ENCODE measurements at places on chromosomes 3 and 15. TPM values are rescaled to one million over a fixed set of nuclear protein-coding genes. Genes with fewer than 3 reads are reported as not detected.

DNA sequence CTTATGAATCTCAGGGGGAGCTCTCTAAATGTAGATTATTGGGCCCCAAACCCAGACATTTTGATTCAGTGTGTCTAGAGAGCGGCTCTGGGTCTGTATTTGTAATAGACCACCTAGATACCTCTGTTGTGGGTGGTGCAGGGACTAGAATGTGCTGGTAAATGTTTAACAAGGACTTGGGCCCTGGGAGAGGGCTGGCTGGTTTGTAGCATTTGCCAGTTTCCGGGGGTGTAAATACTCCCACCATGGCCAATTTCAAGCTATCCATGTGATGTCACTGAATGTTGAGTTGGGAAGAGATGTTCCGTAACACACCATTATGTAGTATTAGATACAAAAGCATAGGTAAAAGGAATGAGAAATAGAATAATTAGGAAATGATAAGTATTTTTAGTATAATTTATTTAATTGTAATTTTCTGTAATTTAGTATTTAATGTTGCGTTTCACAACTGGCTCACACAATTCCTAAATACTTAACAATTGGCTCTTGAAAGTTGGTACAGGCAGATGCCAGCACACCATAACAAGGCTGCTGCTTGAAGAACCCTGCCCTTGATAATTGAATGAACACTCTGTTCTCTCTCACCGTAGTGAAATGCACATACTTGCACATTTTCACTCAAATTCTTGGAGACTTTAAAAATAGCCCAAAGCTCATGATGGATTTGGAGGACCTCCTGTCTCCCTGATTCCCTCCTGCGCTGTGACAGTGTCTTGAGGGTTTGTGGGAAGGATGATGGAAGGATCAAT is 359.2 kb upstream of the PROK2 start:
- DNase-seq: no peak

DNA sequence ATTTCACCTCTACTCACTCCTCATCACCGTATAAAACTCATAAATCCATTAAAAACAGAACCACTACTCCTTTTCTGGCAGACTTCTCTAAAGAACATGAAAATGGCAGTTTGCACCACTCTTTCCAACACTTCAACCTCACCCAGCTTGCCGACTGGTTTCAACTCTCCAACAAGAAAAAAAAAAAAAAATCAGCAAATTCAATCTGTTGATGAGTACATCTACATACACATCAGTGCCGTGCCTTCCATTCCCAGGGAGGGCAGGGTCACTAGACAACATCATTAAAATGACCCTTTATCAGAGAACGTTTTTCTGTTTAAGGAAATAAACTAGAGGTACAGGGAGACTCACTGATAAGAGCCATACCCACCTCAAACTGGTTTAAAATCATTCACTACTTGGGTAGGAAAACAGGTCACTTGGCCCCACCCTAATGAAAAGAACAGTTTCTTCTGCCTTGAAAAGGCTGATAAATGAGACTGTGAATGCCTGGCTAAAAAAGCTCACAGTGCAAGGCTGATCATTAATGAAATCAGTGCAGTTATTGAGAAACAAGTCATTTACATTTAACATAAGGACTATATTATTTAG is 6.0 kb downstream of the ANXA2 start:
- no peak for DNase-seq

DNA sequence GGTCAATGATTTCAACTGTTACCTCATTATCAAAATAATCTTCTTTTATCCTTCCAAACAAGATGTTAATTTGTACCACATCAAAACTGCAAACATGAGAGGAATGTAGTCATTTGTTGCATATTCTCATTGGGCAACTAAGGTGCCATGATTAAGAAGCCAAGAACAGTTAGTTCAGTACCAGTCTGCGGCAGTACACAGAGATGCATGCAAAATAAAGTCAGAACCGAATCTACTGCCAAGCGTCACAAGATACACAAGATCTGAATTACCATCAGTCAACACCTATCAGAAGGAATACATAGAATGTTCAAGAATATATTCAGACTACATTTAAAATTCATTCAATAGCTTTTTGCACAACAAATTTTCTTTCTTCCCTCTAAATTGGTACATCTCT is 127.6 kb upstream of the SPATA12 start:
- no peak for DNase-seq

DNA sequence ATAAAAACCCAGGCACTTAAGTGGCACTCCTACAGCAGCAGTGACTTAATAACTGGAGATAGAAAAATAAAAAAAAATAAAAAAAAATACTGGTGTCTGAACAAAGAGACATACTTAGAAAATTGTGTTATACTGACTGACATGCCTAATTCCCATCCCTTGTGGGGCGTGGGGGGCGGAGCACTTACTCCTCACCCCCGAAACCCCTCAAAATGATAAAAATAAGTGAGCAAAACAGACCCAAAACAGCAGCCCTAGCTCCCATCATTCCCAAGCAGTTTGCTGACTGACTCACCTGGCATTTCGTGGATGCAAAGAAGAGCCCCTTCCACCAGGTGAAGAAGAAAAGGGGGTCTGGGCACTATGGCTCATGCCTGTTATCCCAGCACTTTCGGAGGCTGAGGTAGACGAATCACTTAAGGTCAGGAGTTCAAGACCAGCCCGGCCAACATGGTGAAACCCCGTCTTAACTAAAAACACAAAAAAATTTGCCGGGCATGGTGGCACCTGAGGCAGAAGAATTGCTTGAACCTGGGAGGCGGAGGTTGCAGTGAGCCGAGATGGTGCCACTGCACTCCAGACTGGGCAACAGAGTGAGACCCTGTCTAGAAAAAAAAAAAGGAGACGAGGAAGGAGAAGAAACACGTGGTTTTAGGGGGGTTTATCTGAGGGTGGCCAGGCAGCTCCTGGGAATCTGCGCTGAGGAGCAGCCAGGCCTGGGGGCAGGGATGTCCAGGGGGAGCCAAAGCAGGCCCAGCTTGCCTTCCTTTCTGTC is 50.8 kb upstream of the BLM start:
- DNase-seq: no peak

- DNase-seq: no peak
These were observed 96.9 kb downstream of the THSD4 start for GRCh38 chr15:71212146-71212545.

DNA sequence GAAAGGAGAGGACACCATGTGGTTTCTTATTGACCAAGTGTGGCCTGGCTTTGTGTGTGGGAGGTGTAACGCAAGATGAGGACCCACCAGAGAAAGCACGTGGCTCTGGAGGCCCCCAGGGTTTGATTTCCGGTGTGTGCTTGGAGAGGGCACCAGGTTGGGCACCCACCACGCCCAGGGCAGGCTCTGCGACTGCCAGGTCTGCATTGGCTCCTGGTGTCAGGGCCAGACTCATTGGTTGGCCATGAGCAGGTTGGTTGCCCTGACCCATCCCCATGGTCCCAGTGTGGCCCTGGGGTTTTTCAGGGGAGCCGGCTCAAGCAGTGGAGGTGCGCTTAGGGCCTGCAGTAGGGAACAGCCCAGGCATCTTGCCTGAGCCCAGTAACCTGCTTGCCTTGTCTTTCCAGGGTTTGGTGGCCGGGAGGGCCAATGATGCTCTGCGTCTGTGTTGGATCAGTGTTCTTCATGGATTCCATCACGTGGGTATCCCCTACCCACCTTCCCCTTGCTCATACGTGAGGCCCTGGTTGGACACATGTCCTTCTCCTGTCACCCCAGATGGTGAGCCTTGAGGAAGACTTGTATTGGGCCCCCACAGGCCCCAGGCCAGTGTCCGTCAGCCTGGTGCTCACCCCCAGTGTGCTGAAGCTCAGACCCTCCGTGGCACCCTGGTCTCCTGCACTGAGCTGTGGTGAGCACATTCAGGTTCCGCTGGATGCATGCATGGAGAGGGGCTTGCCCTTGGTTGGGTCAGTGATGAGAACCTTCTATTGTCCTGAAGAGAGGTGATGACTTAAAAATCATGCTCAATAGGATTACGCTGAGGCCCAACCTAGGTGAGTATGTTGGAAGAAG is 193.9 kb downstream of the UBE3A start:
- DNase-seq: no peak

DNA sequence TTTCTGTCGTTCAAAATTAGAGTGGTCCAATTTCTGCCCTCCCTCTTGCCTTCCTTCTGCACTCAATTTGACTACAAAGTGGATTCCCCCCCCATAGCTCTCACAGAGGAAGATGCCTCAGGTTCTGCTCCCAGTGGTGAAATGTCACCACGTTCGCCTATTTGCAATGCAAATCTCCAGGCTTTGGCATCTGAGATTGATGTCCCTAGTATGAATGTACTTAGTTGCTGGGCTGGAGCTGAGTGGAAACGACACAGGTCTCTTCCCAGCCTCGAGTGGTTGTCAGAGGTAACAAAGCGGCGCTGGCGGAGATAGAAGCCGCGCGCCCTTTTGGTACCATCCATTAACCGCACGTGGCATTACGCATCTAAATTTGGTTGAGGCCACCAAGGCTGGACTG is 860.1 kb downstream of the MCTP2 start:
- DNase-seq: no peak

DNA sequence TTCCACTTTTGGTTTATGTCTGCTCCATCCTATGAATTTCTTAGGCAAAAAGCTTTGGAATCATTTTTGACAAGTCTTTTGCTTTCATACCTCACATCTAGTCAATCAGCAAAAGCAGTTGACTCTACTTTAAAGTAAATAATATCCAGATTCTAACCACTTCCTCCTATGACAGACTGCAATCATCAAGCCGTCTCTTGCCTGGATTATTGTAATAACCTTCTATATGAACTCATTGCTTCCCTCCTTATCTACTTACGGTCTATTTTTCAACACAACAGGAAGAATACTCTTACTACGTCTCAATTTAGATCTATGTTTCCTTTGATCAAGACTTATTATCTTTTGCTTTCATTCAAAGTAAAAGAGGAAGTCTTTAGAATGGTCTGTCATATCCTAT is 20.7 kb downstream of the CLDN1 start:
- DNase-seq: no peak

DNA sequence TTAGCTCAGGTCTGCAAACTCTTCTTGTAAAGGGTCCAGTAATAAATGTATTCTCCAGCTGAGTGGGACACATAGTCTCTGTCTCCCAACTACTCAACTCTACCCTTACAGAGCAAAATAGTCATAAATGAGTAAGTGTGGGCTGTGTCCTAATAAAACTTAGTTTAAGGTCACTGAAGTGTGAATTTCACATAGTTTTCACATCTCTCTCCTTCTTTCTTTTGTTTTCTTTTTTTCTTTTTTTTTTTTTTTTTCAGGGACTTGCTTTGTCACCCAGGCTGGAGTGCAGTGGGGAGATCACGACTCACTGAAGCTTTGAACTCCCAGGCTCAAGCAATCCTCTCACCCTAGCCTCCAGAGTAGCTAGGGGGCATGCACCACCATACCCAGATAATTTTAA is 1.9 kb upstream of the ACTL6A start:
- no peak for DNase-seq

Gene CBLB
- 25.1 TPM for polyA plus RNA-seq

Gene CHRFAM7A
- polyA plus RNA-seq: 0.54 TPM

Data from CD4-positive, CD25-positive, alpha-beta regulatory T cell (primary cell).